GM12878 (cell line): ENCODE measurements at places on chromosomes 12 and 14. TPM values are rescaled to one million over a fixed set of nuclear protein-coding genes. Genes with fewer than 3 reads are reported as not detected.

SLC25A21 gene
- total RNA-seq: 0.08 and 0.72 TPM in 2 replicates

MIPOL1 gene
- total RNA-seq: not detected in 2 replicates

DNA sequence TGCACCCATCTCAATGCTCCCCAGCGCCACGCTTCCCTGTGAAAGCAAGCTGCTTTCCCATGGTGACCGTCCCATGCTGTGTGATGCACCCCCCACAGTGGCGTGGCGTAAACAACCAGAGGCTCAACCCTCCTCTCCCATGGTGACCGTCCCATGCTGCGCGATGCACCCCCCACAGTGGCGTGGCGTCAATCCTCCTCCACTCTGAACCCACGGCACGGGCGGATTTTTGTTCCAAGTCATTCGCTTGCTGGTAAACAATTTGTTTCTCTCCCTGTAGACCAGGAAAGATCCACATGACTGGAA is 8.9 kb downstream of the STX2 start:
- DNase-seq: no peak

DNA sequence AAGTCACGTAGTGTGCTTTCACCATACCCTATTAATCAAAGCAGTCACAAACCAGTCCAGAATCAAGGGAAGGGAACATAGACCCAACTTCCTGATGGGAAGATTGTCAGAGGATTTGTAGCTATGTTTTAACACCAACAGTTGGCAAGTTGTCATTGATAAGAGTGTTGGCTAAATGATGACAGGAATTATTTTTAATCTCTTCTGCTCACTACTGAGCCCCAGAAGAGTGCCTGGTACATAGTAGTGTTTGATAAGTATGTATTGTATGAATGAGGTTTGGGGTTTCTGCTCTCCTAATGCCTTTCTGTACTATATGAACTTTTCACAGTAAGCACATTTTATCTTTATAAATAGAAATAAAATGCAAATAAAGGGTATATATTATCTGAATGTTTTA is 14.7 kb downstream of the HCFC2 start:
- no peak for DNase-seq

GRCh38 chr14:75018694-75019093 is 16.0 kb downstream of the EIF2B2 start:
- no peak for DNase-seq

FAIM2 gene
- not detected in 2 replicates for total RNA-seq

DNA sequence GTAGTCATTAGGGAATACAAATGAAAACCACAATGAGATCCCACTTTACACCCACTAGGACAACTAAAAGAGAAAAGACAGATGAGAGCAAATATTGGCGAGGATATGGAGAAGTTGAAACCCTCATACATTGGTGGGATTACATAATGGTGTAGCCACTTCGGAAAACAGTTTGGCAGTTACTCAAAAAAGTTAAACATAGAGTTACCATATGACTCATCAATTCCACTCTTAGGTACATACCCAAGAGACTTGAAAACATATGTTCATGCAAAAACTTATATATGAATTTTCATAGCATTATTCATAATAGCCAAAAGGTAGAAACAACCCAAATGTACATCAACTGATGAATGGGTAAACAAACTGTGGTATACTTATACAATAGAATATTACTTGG is 27.1 kb downstream of the ALDH1L2 start:
- no peak for DNase-seq

TRHDE gene
- not detected in 2 replicates for total RNA-seq

GRCh38 chr12:62258941-62259630 is 1.1 kb upstream of the USP15 start:
- DNase-seq: no peak

GRCh38 chr12:6494258-6494743 is 399 bp downstream of the NCAPD2 start:
- DNase-seq: no peak

GRCh38 chr12:131793243-131794022 is 34.8 kb upstream of the MMP17 start:
- no peak for DNase-seq

DNA sequence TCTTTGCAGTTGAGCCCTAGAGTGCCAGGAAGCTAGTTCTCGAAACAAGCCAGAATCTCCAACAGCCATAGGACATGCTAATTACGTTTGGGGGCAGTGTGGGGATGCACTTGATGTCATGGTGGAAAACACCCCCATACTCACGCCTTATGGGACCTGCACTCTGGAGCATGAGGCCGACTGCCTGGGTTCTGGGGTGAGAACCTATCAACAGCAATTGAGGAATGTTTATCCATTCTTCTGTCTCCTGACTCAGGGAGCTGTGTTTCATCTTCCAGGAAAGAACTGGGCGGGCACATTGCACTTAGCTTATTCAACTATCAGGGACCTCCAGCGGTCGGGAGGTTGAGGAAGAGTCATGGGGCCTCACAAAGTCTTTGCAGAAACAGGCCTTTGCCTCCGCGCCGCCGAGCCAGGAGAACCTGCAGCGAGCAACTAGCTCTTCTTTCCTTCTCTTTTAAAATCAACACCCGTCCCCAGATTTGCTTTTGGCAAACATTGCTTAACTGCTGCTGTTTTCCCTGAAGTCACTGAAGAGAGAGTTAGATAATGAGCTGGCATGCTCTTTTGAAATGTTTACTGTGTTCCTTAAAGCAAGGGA is 226.1 kb upstream of the DIO3 start:
- no peak for DNase-seq

TMEM63C gene
- 0.74 and 1.3 TPM in 2 replicates for total RNA-seq

GRCh38 chr12:18239526-18239925 is 21.8 kb upstream of the PIK3C2G start:
- no peak for DNase-seq

- DNase-seq: no peak
Observed at GRCh38 chr14:103680491-103681231, 34.6 kb downstream of the XRCC3 start.

KRT83 gene
- total RNA-seq: not detected in 2 replicates

GRCh38 chr12:95146769-95147168 is 70.5 kb downstream of the FGD6 start:
- DNase-seq: no peak

PARPBP gene
- 21.2 TPM in 2 replicates for total RNA-seq

AMN gene
- total RNA-seq: 0.33 and 0.82 TPM in 2 replicates

GRCh38 chr12:29831173-29831572 is 47.4 kb upstream of the TMTC1 start:
- no peak for DNase-seq

DCAF11 gene
- 66.3 and 69.2 TPM in 2 replicates for total RNA-seq

GPR135 gene
- 1.1 and 1.4 TPM in 2 replicates for total RNA-seq

DNA sequence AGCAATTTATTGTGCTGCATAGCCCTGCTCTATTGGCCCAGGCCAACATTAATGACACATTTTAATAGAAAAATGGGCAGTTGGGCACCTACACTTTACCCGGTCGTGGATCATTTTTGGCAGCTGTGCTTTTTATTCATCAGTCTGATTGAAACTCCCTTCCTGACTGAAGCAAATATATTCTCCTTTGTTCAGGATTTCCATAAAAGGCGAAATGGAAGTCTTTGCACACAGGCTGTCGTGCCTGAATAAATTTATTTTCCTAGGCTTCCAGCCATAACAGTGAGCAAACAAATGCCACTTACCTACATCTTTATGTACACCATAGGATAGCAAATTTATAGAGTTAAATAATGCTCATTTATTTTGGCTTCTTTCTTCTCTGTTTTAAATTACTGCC is 480.7 kb upstream of the DCN start:
- DNase-seq: no peak
